Muscle of leg (tissue), 16 donors: ENCODE measurements at places on chromosomes 11 and 22. TPM values are rescaled to one million over a fixed set of nuclear protein-coding genes. Genes with fewer than 3 reads are reported as not detected.

DNA sequence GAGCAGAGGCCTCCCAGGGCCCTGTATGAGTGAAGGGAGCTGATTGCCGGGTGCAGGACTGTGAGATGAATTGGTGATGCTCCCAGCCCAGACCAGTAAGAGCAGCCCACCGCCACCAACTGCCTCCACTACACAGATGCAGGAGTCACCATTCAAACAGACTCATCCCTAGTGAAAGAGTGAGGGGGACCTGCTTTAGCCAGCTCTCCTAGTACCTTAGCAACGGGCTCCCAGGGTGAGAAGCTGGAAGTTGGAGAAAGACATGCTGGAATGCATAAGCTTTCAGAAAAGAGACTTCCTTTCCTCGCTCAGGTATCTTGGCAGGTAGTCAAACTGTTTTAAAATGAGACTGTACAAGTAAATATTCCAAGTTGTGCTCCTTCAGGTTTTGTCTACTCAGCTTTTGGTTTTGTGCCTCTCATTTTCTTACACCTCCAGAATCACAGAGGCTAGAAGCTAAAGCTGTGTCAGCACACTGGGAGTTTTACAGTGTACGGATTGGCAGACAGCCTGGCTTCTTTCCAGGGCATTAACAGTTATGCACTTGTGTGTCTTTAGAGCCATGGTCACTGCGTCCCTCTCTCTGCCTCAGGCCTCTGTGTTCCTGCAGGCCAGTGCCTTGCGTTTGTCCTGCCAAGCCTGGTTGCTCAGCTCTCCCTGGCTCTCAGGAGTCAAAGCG lies 146.2 kb downstream of the ATXN10 start:
- H3K27ac ChIP-seq, result no peak overlapping the region
- DNase-seq, result peak; percentile 64
- peaks cover 4% of the 10 kb centered on the region for H3K4me1 ChIP-seq
- peaks cover 19% of the 10 kb centered on the region for H3K36me3 ChIP-seq

Gene IFITM10
- total RNA-seq, result 0.27 TPM

DNA sequence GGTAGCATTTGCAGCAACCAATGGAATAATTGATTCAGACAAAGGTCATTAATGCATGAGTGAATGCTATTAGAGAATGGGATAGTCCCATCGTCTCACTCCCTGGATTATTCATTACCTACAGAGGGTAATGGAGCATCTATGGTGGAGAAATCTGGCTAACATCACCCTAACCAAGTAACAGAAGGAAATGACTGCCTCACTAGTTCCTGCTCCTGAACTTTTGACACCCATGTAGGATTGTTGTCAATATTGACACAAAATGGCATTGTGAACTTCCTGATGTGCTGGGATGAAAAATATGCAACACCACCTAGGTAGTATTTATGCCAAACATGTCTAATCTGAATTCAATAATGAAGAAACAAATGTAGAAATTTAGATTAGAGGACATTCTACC lies 44.0 kb upstream of the KIRREL3 start:
- H3K36me3 ChIP-seq, result no peaks in the 10 kb centered on the region
- no peak overlapping the region for H3K27ac ChIP-seq
- no peaks in the 10 kb centered on the region for H3K4me1 ChIP-seq
- DNase-seq, result no peak
- H3K27me3 ChIP-seq, result no peaks in the 10 kb centered on the region

DNA sequence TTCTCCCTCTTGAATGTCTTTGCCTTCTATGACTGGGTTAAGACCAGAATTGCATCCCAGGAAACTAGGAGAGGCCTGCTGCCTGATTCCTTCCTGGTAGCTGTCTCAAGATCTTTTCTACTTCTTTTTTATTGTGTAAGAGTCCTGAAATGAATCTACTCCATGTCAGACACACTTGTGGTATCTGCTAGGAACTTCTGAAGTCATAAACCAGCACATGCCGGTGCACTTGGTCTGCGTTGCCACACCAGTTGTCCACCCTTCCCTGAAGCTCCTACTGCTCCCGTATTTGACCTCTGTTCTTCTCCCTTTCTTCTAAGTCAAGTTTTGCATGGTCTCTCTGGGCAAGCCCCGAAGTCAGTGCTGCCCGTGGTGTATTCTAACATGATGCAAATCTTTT lies 644.2 kb downstream of the ETS1 start:
- DNase-seq, result no peak
- no peak overlapping the region for H3K27ac ChIP-seq
- no peaks in the 10 kb centered on the region for H3K27me3 ChIP-seq
- H3K4me3 ChIP-seq, result no peak overlapping the region
- no peaks in the 10 kb centered on the region for H3K36me3 ChIP-seq
- no peaks in the 10 kb centered on the region for H3K4me1 ChIP-seq

GRCh38 chr11:2685566-2686359 lies 14.0 kb downstream of the KCNQ1OT1 start:
- peaks cover 58% of the 10 kb centered on the region for H3K4me1 ChIP-seq
- no peaks in the 10 kb centered on the region for H3K27me3 ChIP-seq
- no peak overlapping the region for H3K27ac ChIP-seq
- no peak overlapping the region for H3K4me3 ChIP-seq
- no peak for DNase-seq

DNA sequence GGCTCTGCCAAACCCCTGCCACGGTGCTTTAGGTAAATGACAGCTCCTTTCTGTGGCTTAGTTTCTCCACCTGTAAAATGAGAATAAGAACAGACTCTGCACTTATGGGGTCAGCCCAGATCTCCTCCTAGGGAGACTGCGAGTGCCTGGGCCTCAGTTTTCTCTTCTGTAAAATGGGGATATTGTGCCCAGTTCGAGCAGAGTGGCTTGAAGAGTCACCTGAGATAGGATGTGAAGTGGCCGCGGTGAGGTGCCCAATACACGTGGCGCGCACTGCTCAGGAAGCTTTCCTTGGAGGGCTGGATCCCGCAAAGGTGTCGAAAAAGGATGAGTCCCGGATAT lies 473 bp upstream of the EMID1 start:
- peaks cover 31% of the 10 kb centered on the region for H3K4me1 ChIP-seq
- H3K27me3 ChIP-seq, result peaks cover 13% of the 10 kb centered on the region
- H3K27ac ChIP-seq, result no peak overlapping the region
- peak overlapping the region; percentile 36 for H3K4me3 ChIP-seq
- DNase-seq, result no peak
- no peaks in the 10 kb centered on the region for H3K36me3 ChIP-seq
